ENCODE measurements at places on chromosomes 6 and 20. TPM values are rescaled to one million over a fixed set of nuclear protein-coding genes. Genes with fewer than 3 reads are reported as not detected.

The FKBP1C gene
- polyA plus RNA-seq: 1.6 TPM

The C6orf58 gene
- not detected for polyA plus RNA-seq

The ATAT1 gene
- 12.4 TPM for polyA plus RNA-seq

The PACRG gene
- polyA plus RNA-seq: 20.0 TPM

The KCNK5 gene
- polyA plus RNA-seq: 48.4 TPM

The DDAH2 gene
- 147 TPM for polyA plus RNA-seq

The ENPP1 gene
- 3.7 TPM for polyA plus RNA-seq

The AURKA gene
- polyA plus RNA-seq: 3.3 TPM

DNA sequence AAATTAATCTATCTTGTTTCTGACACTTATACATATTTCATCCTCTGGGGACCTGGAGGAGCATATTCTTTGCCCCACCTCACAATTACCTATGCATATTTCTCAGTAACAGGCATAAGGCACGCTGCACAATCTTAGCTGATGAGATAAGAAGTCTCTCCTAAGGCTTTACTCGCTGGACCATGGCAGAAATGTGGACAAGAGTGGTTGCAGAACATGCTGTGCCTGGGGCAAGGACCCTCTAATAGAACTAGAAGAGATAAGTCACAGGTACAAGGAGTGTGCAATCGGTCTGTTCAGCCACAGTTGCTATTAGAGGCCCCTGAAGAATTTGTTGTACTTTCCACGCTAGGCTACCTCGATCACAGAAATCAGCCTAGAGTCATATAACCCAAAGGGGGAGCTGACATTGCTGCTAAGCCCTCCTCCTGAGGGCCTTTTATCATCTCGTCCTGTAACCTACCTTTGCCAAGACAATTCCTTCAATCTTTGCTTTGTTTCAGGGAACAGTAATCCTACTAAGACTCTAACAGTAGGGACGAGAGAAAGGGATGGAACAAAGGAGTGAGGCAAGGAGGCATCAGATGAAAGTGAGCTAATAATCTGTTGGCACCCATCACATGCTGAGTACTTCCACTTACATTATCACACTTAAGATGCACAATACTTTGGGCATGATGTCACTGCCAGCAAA is 16.1 kb upstream of the DEFB129 start:
- no peak for DNase-seq

- DNase-seq: no peak
These were observed 1.3 kb downstream of the C20orf203 start for GRCh38 chr20:32672394-32672981.

DNA sequence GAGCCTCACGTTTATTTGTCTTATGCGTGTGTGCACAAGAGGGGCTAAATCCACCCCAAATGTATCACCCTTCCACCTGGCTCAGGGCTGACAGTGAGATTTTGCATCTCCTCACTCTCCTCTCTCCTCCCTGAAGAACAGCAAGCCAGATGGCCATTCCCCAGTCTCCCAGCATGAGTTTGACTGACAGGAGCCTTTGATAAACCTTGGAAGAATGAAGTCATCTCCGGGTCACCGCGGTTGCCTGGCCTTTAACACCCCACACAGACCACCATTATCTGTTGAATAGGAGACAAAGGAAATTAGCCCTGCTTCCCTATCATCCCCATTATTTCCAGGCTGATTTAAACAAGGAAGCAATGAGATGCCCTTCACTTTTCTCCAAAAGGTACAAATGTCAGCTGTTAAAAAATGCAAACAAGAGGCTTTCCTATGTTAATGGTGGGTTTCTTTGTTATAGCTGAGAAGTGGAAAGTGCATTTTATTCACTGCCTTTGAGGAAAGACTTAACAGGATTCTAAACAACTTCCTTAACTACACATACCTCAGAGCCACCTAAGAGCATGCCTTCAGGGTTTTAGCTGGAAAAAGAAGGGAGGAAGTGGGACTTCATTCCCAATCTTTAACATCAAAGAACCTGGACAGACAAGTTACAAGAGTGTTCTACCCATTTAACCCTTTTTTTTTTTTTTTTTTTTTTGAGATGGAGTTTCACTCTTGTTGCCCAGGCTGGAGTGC is 524.8 kb upstream of the ID4 start:
- DNase-seq: no peak
